ENCODE measurements at places on chromosomes 7 and 10.
A peak's percentile ranks its signal among the peaks of the same experiment; 100 is the strongest.

- DNase-seq = no peak
These were observed 16.1 kb downstream of the TARP start for GRCh38 chr7:38257350-38257677.

GRCh38 chr10:17206210-17206709 lies 4.8 kb upstream of the TRDMT1 start:
- DNase-seq = no peak

DNA sequence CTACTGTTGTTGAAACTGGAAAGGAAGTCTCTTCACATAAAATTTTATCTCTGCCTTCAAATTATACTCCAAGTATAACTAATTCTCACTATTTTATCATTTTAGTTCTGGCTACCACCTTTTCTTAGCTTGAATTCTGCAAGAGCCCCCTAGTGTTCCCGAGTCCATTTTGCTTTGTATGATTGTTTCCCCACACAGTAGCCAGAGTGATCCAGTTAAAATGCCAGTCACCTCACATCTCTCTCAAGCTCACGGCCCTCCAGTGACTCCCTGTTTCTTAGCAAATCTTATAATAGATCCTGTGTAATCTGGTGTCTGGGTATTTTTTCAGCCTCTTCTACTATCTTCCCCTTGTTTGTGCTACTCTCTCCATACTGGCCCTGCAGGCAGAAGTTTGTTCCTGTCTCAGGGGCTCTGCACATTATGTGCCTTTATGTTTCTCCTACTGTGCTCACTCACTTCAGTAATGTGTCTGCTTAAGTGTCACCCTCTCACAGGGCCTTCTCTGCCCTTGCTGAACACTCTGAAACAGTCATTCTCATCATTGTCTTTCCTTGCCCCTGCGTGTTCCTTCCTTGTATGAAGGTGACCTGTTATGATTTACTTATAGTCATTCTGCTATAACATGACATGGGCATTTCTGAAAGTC lies 8.9 kb downstream of the WAC start:
- no peak for DNase-seq

DNA sequence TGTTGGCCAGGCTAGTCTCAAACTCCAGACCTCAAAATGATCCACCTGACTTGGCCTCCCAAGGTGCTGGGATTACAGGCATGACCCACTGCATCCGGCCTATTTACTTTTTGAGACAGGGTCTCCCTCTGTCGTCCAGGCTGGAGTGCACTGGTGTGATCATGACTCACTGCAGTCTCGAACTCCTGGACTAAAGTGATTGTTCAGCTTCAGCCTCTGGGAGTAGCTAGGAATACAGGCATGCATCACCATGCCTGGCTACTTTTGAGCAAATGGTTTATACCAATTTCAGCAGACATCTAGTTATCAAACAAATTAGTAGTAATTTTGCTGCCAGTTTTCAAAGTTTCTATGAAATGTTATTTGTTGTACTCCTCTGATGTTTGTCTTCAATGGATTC lies 2.2 kb upstream of the WAC start:
- DNase-seq = no peak

GRCh38 chr10:103394180-103394579 lies 2.1 kb downstream of the ATP5MK start:
- peak; percentile 19 for DNase-seq

GRCh38 chr10:52900593-52900992 lies 128.0 kb upstream of the MBL2 start:
- no peak for DNase-seq

- no peak for DNase-seq
These were observed 997.2 kb upstream of the GHITM start for GRCh38 chr10:83142074-83142563.

GRCh38 chr7:12620371-12620770 lies 49.9 kb downstream of the SCIN start:
- DNase-seq = no peak

- DNase-seq = no peak
These were observed 50.4 kb downstream of the VTI1A start for GRCh38 chr10:112497347-112497950.

DNA sequence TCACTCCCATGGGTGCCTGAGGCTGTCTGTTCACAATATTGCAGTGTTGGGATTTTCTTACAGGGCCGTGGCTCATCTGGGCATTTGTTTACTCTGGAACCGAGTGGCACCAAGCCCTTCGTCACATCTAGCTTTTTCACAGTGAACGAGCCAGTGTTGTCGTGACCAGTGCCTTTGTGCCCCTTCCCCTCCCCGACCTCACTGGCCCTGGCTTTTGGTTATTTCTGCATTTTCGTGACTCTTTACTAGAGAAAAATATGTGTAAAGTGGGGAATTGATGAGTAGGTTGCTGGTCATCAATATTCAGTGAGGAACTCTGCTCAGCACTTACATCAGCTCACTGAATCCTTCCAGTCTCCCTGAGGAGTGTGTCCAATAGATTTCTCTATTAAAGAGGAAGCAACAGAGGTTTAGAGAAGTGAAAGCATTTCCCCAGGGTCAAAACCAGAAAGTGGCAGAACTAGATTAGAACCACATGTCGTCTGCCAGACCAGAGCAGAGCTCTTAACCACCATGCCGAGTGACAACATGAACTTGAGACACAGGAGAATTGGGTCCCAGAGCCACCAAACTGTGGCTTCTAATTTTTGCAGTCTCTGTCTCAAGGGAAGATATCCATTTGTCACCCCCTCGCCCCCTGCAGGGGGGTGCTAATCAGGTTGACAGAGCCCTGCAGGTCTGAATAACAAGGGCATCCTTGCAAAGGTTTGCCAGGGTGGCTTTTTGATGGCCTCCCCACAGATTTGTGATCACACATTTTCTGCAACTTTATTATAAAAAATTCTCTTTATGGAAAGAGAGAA lies 125.3 kb downstream of the CHN2 start:
- peak; percentile 10 for DNase-seq

DNA sequence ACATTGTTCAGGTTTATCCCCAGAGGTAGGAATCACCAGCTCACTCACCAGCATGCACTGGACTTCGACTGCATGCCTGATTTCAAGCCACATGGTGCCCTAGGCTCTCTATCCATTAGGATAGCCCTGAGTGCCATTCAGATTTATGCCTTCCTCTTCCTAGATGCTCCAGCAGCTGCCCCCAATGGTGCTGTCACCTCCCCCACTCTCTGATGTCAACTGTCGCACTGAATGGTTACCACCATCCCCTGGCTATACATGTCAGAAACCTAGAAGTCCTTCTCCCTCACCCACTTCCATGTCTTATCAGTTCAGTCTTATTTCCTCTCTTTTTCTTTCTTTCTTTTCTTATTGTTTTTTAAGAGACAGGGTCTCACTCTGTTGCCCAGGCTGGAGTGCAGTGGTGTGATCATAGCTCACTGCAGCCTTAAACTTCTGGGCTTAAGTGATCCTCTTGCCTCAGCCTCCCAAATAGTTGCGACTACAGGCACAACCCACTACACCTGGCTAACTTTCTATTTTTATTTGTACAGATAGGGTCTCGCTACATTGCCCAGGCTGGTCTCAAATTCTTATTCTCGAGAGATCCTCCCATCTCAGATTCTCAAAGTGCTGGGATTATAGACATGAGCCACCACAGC lies 2.9 kb downstream of the SFXN4 start:
- no peak for DNase-seq

DNA sequence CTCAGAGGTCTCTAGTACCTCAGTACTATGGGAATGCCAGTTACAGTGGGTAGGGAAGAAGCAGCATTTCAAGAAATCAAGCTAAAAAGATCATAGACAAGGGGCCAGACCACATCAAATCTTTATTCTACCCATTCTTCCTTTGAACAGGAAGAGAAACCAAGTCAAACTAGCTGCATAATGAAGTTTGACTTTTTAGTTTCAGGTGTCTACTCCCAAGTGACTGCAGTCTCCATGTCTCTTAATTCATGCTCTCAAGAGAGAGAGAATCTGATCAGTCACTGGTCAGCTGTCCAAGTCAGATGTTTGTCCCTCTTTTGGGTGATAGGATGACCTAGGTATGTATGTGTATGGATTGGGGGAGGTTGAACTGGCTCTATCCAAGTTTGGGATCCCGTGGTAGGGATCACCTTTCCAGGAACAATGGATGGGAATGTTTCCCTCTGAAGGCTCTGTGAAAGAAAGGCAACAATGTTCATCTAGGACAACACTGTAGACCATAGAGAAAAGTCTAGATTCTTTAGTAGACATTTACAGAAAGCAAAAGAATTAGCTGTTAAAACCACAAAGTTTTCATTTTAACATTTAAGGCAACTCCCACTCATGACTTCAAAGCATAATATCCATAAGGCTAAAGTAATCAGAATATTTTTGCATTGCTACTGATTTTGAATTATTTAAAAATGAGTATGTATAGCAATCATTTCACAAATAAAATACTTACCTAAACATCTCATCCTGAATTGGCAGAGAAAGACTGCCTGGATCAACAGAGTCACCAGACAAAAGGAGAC lies 30.1 kb upstream of the PRTFDC1 start:
- DNase-seq = no peak

GRCh38 chr7:6172910-6173295 lies 99.5 kb downstream of the CYTH3 start:
- DNase-seq = no peak

GRCh38 chr10:75969031-75969430 lies 537.6 kb downstream of the LRMDA start:
- no peak for DNase-seq

- DNase-seq = no peak
These were observed 32.9 kb upstream of the ANKRD2 start for GRCh38 chr10:97539523-97540200.

DNA sequence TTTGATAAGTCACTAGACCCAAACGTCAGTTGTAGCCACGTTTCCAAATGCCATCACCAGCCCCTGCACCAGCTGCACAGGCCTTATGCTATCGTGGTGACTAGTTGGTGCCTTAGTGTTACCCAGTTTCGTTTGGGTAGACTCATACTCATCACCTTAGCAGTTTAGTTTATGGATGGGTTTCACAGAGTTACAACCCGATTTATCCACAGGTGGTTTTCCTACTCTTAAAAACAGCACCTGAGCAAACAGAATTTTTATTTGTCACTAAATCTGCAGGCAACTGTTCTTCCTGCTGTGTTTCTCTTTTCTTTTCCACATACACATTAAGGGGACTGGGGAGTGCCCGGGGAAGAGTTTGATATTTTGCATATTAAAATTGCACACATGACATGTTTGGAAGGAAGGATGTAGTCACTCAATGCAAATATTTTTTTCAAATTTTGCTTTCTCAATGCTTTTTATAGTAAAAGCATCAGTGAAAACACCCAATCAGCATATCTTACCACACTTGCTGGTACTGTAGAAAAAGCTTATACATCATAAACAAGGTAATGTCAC lies 41.6 kb downstream of the PDSS1 start:
- peak; percentile 59 for DNase-seq

- DNase-seq = peak; percentile 48
These were observed 112.9 kb upstream of the LYZL2 start for GRCh38 chr10:30742471-30742870.

DNA sequence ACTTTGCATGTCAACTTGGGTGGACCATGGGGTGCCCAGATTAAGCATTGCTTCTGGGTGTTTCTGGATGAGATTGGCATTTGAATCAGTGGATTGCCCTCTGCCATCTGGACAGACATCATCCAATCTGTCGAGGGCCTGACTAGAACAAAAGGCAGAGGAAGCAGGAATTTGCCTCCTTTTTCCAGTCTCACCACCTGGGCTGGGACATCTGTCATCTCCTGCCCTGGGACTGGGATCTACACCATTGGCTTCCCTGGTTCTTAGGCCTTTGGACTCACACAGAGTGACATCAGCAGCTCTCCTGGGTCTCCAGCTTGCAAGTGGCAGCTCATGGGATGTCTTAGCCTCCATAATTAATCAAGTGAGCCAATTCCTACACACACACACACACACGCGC lies 10.3 kb downstream of the SLC13A4 start:
- DNase-seq = no peak

DNA sequence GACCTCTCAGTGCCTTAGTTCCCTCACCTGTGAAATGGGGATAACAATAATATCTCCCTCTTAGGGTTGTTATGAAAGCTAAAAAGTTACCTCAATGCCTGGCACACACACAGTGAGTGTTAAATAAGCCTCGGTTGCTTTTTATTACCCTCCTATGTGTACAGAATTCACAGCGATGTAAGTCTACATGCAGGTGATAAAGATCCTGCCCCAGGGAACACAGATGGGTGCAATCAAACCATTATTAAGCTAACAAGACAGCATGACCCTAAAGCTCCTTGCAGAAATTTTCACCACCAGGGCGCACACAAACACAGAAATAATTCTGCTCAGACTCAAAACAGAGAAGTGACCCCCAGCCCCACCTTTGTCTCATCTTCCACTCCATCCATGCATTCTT lies 261.9 kb downstream of the SNX10 start:
- no peak for DNase-seq

- no peak for DNase-seq
These were observed 676.3 kb upstream of the KCND2 start for GRCh38 chr7:119596651-119597050.

- no peak for DNase-seq
These were observed 52.2 kb upstream of the INHBA start for GRCh38 chr7:41755096-41755495.

DNA sequence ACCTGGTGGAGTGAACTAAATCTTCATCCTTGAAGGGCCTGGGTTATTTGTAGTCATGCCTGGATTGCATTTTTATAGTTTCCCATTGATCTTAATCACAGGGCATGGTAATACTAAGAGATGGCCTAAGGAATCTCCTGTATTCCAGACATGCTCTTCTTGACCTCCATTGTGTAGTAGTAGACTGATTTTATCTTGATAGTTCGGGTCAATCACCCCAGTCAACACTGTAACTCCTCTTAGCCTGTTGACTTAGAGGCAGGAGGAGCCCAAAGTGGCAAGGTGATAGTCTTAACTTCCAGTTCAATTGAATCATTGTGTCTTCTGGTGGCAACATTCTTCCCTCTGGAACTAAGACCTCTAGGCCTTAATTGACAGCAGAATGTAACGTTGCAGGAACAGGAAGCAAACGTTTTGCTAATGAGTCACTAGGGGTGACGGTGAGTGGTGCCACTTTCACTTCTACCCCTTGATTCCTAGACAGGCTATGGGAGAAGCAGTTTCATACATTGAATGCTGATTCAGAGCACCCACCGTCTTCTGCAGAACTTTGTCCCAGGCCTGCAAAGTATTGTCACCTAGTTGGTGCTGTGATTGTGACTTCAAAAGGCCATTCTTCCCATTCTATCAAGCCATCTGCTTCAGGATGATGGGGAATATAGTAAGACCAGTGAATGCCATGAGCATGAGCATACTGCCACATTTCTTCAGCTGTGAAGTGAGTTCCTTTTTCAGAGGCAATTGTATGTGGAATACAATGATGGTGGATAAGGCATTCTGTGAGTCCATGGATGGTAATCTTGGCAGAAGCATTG lies 24.0 kb upstream of the PAPSS2 start:
- peak; percentile 35 for DNase-seq

DNA sequence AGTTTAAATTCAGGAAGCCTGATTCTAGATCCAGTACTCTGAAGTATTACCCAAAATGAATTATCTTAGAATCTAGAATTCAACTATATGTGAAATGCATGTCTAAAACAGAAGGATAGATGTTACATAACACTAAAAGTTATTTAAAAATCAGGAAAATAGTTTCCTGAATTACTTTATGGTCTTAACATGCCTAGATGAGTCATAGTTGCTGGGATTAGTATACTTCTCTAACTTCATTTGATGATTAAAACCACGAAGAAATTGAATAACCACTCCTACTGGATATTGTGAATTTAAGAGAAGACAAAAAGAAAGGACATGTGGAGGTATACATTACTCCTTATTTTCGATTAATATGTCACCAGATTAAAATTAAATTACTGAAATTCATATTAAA lies 65.5 kb downstream of the ATAD1 start:
- no peak for DNase-seq
